ENCODE measurements at places on chromosomes 2 and 18.

DNA sequence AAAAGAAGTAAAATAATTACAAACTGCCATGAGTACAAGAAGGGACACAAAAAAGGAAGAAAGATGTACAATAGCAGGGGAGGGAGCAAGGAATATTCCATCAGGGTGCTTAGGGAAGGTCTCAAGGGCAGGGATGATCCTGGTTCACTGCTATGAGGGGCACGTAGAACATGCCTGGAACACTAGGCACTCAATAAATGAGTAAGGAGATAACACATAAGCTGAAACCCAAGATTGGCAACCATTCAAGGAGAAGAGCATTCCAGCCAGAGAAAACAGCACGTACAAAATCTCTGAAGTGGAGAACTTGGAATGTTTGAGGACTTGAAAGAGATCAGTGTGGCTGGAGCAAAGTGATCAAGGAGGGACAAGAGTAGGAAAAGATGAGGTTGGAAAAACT lies 103.2 kb downstream of the FAM161A start:
- no peak for DNase-seq

GRCh38 chr2:854460-854859 lies 96.2 kb upstream of the SNTG2 start:
- DNase-seq = peak; percentile 29

DNA sequence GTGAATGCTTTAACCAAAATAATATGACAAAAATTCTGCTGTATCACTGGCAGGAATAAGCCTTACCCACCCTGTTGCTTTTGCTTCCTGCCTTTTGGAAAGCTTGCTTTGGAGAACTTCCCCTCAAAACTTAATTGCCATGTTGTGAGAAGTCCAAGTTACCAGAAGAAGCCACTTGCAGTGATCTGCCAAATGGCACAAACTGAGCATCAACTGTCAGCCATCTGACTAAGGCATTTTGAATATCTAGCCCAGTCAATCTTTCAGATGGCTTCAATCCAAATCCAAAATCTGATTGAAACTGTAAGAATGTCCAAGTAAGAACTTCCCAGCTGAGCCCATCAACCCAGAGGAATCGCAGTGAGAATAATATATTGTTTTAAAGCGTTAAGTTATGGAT lies 216.5 kb upstream of the ZC3H15 start:
- no peak for DNase-seq

DNA sequence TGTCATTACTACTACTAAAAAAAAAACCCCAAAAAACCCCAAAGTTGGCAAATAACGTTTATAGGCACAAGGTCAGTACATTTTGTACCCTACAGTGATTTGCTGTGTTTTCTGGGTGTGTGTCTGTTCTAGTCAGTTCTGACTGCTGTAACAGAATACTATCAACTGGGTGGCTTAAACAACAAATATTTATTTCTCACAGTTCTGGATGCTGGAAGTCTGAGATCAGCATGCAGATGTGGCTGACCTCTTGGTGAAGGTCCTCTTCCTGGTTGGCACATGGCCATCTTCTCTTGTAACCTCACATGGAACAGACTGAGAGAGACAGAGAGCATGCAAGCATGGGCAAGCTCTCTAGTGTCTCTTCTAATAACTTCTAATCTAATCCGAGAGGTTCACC lies 103.1 kb downstream of the CERS6 start:
- no peak for DNase-seq

- no peak for DNase-seq
These were observed 828.2 kb downstream of the RNF144A start for GRCh38 chr2:7745369-7745768.

GRCh38 chr2:42895134-42895790 lies 102.9 kb upstream of the HAAO start:
- DNase-seq = no peak

DNA sequence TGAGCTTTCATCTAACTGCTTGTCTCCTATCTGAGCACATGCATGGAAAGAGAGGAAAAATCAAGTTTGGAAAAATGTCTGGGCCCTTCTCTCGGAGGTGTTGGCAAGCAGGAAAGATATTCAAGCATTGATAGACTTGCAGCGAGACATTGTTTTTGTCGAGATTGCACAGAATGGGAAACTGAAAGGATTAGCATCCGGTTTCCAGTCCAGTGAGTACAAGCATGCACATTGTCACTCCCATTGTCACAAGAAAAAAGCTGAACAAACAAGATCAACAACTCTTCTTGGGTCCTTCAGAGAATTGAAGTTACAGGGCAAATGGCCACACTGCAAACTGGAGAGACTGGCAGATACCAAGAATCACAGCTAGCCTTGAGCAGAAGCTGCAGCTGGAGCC lies 19.6 kb upstream of the MC5R start:
- no peak for DNase-seq

GRCh38 chr2:202432776-202433175 lies 56.6 kb downstream of the BMPR2 start:
- no peak for DNase-seq

DNA sequence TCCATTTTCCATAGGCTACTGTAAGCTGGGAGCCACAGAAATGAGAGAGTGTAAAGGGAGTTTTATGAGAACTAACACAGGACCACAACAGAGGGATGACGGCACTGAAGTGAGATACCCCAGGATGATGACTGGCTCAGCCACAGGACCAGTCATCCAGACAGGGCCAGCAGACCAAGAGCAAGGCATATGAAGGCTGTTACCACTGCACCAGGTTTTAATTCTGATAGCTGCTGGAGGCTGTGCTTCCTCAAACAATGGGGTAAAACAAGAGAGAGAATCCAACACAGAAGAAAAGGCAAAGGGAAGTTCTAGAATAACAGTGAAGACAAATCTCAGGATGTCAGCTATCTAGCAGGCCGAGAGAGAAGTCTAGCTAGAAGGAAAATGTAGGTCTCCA lies 94.9 kb downstream of the BCL2 start:
- DNase-seq = no peak

Measured in SHP77 treated with DMSO at 0.1 percent for 48 hours (cell line).